ENCODE measurements at places on chromosomes 7 and 10.

- DNase-seq: no peak
Measured at GRCh38 chr10:78250313-78251015, 216.8 kb downstream of the RPS24 start.

- DNase-seq: no peak
Measured at GRCh38 chr10:71263376-71263775, 51.0 kb downstream of the UNC5B start.

DNA sequence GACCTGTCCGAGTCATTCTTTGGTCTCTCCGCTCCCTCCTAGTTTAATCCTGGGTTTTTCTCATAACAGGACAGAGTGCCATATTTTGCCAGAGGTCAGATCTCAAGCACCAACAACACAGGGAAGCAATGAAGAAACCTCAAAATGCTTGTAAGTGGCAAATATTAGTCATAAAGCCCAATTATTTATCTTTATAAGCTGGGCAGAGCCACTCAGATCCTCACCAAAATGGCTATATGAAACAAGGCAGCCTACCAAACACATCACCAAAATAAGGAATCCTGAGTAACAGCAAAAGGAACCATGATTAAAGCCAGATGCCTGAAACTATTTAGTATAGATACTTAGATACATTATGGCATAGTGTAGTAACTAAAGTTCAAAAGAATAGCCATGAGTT, 4.7 kb downstream of the ECD start:
- peak; percentile 16 for DNase-seq

DNA sequence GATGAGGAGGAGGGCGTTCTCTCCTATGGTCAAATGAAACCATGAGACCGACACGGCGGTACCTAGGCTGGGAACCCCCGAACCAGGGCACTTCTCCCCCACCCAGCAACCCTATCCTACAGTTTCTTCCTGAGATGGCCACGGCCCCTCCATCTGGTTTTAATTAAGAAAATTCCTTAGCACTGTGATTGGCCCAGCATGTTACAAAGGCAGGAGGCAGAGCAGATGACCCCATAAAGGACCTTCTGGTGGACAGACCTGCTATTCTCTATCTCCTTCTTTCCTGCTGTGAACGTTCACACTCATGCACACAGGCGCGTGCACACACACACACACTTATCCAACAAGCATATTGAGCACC, 129.4 kb downstream of the RGS10 start:
- DNase-seq: no peak

GRCh38 chr10:79264942-79265341, 82.3 kb upstream of the PPIF start:
- no peak for DNase-seq

DNA sequence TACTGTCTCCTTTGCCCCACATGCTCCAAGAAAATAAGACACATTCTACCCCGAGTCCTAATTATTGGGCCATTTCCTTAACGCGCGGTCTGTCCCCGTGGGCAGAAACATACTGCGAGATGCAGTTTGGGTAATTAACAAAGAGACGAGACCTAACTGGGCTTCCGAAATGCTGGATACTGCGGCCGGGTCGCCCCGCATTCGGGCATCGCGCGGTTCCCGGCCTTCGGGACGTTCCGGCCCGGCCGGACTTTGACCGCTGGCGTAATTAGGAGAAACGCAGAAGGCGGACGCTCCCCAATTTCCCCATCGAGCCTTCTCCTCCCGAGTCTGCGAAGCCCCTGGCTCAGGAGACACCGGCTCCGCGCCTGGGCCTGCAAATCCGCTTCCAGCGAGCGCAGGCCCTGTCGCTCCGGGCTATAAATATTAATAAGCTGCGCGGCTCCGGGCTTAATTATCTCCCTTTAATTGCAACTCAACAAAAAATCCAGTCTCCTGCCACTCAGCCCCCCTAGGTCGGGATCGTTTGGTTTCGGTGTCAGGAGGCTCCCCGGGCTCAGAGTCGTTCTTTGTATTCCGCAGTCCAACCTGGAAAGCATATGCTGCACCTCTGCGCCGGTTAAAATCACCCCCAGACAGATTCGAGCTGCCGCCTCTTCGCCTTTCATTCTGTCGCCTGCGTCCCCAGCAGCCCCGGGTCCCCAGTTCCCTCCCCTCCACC, 131.5 kb downstream of the SPAG6 start:
- DNase-seq: no peak

GRCh38 chr7:129454249-129454551, 20.0 kb downstream of the STRIP2 start:
- DNase-seq: no peak

DNA sequence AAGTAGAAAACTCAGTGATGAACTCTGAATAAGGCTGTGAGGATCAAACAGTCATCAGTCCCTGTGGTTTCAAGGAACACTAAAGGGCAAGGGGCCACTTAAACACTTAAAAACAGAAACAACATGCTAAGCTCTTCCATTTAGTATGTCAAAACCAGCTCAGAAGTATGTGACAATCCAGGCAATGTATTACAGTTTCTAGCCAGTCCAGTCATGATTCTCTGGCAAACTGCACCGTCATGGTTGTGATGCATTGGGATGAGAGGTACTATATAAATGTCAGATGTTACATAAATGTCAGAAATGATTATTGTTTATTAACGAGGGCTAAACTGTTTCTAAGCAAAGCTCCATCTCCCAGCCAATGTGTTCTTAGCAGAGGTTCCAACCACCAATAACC, 4.7 kb upstream of the CREB5 start:
- DNase-seq: peak; percentile 79

DNA sequence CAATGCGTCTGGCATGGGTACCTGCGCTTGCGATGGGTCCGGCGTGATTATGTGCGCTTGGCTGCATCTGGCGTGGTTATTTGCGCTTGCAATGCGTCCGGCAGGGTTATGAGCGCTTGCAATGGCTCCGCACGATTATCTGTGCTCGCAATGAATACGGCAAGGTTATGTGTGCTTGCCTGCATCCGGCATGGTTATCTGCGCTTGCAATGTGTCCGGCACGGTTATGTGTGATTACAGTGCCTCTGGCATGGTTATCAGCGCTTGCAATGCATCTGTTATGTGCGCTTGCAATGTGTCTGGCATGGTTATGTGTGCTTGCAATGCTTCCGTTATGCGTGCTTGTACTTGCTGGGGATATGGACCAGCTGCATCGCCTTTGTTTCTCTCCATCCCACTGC, 37.7 kb downstream of the RBAK start:
- no peak for DNase-seq

DNA sequence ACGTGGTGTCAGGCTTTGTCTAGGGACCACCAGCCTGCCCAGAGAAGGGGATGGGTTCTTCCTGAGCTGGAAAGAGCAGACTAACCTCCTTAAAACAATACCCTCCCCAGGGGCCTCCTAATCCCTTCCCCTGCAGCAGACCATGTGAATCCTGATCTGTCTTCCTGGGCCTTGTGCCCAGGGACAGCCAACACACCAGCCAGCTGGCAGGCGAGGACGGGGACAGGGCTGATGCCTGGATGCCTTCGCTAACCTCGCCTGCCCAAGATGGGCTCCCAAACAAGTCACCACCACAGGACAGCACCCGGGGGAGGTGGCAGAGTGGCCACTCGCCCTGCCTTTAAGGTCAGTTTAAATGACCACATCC, 17.6 kb downstream of the PODXL start:
- DNase-seq: no peak

- DNase-seq: peak; percentile 43
Measured at GRCh38 chr10:25666276-25666675, 267.8 kb upstream of the MYO3A start.

- DNase-seq: no peak
Measured at GRCh38 chr10:103969436-103969835, 2.5 kb downstream of the SLK start.

DNA sequence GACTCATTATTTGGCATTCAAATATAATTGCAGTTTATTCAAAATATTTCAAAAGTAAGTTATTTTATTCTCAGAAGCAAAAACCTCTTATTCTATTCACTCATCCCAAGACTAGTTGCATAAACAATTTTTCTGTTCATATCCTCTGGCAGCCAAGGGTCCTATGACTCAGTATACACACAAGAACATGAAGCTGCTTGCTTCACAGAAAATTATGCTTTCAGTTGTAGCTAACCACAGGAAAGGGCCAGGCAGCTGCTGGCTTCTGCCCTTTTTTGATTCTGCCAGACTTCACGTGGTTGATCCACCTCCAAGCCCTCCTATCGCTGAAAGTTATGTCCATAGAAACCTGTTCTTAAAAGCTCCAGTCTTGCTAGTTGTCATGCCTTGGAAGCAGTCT, 108.8 kb downstream of the ABCA13 start:
- DNase-seq: peak; percentile 87

DNA sequence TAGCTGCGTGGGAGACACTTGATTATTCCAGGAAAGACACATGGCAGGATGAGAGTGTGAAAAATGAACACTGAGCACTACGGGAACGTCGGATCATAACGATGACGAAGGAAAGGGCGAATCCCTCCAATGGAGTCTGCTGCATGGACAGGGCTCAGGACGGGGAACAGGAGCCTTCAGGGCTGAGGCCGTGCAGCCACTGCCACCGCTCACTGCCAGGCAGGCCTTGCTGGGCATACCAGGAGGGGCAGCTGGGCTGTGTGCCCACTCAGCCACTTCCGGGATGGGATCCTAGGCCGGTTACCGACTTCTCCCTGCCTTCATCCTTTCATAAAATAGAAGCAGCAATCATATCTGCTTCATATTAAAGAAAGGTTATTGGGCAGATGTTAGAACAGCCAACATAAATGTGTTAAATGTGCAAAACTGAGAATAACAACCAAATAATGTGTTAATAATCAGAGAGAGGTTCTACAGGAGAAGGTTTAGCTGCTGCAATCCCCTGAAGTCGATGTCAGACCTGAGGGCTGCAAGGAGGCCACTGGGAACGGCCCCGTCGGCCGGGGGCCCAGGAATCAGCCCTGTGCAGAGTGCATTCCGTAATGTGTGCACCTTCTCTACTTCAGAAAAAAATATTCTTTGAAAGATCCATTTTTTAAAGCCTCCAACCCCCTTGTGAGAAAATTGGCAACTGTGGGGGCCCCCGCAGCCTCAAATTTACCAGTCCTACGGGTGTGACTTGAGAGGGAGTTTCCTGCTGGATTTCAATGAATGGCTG, 63.6 kb downstream of the ADARB2 start:
- DNase-seq: no peak

- DNase-seq: no peak
Measured at GRCh38 chr10:17427666-17428350, 26.6 kb downstream of the ST8SIA6 start.

DNA sequence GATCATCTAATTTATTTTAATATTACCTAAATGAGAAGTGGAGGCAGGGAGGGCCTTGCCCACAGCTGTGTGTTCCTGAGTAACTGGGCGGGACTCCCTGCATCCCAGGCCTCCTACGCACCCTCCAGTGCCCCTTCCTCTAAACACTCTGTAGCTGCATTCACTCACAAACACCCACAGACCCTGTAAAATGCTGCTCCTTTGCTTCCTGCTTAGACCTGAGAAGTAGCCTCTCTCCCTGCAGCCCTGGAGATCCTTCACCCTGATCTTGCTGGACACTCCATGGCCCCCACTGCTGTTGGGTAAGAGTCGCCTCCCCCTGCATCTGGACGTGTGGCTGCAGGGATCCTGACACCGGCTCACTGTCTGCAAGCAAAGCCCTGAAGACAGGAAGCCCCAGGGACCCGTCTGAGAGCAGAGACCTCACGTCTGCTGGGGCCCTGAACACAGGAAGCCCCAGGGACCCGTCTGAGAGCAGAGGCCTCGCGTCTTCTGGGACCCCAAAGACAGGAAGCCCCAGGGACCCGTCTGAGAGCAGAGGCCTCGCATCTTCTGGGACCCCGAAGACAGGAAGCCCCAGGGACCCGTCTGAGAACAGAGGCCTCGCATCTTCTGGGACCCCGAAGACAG, 589.8 kb downstream of the DNAJB6 start:
- no peak for DNase-seq

DNA sequence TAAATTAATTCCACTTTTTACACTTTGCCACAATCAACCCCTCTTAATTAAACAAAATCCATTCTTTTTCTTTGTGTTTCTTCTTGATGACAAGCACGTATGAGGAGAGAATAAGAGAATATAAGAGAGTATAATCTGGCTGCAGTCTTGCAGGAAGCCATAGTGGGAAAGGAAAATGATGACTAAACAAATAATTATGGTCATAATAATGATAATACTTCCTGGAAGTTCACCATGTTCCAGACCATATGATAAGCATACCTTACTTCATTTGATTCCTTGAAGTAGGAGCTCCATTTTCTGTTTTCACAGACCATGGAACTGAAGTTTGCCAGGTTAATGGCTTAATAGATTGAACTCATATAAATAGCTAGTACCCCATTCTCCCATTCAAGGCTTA, 237.8 kb downstream of the SEMA3D start:
- peak; percentile 60 for DNase-seq

- no peak for DNase-seq
Measured at GRCh38 chr7:79340212-79340611, 113.3 kb downstream of the MAGI2 start.

- DNase-seq: no peak
Measured at GRCh38 chr7:2354939-2355704, 495 bp downstream of the EIF3B start.

GRCh38 chr10:119219871-119220270, 12.5 kb downstream of the GRK5 start:
- no peak for DNase-seq

GRCh38 chr10:88551246-88551645, 31.9 kb downstream of the RNLS start:
- DNase-seq: no peak

- DNase-seq: no peak
Measured at GRCh38 chr7:141646826-141647480, 55.0 kb downstream of the DENND11 start.
